ENCODE measurements at places on chromosomes 1 and 21. TPM values are rescaled to one million over a fixed set of nuclear protein-coding genes. Genes with fewer than 3 reads are reported as not detected.

SHISA4 gene
- 12.1 TPM for total RNA-seq

CACNA1S gene
- total RNA-seq = not detected

CDKN2C gene
- total RNA-seq = 8.5 TPM

PLA2G5 gene
- not detected for total RNA-seq

BRDT gene
- total RNA-seq = not detected

ERG gene
- not detected for total RNA-seq

ERICH3 gene
- not detected for total RNA-seq

CHIA gene
- total RNA-seq = not detected

INSRR gene
- total RNA-seq = 0.17 TPM

MYBPH gene
- not detected for total RNA-seq

Data from NCI-H460 (cell line).